Karpas-422 (cell line): ENCODE measurements at places on chromosomes 13 and 19.

DNA sequence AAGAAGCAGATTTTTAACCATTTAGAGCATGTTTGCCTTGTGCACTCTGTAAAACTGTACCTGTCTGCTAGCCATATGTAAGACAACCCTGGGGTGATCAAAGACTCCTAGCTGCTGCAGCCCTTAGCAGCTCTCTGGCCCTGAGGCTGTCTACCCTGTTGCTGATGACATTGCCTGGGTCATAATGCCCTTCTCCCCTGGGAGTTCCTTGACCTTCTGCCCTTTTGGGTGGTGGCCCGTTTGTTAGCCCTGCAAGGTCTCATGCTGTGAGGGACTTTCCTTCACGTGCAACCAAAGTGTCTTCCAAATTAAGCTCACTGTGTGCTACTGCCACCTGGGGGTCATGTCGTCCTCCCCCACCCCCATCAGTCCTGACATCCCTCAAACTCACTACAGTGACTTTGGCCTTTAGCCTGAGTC is 7.4 kb downstream of the GPC6 start:
- DNase-seq: peak; percentile 41

DNA sequence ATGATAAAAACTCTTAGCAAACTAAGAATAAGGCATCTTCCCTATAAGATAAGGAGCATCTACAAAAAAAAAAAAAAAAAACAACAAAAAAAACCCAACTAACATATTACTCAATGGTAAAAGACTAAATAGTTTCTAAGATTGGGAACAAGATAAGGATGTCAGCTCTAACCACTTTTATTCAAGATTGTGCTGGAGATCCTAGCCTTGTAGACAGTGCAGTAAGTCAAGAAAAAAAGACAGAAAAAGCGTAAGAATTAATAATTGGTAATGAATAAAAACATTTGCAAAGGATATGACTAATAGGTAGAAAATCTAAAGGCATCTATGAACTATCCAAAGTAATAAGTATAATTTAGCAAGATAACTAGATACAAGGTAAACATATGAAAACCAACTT is 33.0 kb downstream of the ZIC2 start:
- no peak for DNase-seq

- DNase-seq: no peak
These were observed 371.1 kb downstream of the PCDH9 start for GRCh38 chr13:66859078-66859477.

- no peak for DNase-seq
These were observed 34.6 kb downstream of the CYP4F2 start for GRCh38 chr19:15863272-15863671.

GRCh38 chr19:1134431-1134830 is 30.6 kb downstream of the GPX4 start:
- DNase-seq: no peak

GRCh38 chr19:10620786-10621185 is 4.6 kb upstream of the SLC44A2 start:
- DNase-seq: no peak

DNA sequence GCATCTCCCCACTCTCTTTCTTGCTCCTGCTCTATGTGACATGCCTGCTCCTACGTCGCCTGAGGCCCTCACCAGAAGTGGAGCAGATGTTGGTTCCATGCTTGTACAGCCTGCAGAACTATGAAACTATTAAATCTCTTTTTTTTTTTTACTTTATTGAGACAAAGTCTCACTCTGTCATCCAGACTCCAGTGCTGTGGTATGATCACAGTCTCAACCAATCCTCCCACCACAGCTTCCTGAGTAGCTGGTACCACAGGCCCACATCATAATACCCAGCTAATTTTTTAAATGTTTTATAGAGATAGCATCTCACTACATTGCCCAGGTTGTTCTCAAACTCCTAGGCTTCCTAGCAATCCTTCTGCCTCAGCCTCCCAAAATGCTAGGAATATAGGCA is 1067.7 kb downstream of the PCDH9 start:
- no peak for DNase-seq
